ENCODE measurements at places on chromosomes 2 and 18.

DNA sequence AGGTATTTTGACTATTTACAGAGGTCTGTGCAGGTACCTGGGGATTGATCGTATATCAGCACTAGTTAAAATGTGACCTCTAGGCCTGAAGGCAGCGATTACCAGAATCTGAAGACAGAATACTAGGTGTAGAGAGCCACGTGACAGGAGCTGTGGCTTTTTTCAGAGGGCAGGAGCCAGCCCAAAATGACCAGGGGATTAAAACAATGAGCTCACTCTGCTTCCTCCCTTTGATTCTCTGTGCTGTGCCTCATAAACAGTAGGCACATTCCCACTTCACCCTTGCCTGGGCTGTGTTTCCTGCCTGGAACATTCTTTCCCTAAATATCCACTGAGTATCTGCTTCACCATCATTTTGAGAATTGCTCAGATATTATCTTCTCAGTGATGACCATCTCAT, 15.2 kb downstream of the ITGAV start:
- no peak for DNase-seq

- no peak for DNase-seq
Measured at GRCh38 chr2:41377837-41378236, 670.0 kb upstream of the PKDCC start.

DNA sequence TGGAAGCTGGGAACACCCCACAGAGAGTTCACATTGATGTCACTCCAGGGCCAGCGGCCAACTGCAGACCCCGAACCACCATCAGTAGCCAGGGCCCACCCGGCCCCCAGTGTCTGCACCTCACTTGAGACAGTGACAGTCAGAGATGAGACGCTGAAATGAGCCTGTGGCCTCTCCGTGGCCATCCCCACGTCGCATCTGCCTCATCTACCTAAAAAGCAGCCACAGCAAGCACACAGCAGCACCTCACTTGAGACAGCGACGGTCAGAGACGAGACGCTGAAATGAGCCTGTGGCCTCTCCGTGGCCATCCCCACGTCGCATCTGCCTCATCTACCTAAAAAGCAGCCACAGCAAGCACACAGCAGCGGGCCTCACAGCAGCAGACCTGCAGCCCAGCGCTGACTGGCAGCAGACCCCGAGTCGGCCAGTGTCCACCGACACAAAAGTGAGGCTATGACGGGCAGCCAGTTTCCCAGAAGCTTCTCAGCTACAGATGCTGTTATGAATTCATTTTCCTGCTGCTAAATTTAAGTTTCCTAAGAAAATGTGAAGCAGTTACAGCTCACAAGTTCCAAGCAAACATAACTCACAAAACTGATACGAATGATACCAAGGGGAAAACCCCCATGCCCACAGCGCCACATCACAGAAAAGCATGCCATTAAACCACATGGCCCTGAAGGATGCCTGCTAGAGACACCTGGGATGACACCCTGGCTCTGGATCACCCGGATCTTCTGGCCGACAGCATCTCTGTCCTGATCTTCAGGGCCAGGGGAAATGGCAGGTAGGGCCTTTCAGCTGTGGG, 27.7 kb downstream of the SNORC start:
- no peak for DNase-seq

DNA sequence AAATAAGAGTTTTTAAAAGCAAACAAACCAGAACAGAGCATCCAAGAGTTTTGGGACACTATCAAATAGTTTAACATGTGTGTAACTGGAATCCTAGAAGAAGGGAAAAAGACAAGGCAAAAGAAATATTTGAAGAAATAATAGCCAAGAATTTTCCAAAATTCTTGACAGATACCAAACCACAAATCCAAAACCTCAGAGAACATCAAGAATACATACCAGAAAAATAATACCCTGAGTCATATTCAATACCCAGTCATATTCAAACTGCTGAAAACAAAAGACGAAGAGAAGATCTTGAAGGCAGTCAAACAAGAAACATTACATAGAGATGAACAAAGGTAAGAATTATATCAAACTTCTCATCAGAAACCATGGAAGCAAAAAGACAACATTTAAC, 22.9 kb downstream of the INO80C start:
- DNase-seq, result no peak

DNA sequence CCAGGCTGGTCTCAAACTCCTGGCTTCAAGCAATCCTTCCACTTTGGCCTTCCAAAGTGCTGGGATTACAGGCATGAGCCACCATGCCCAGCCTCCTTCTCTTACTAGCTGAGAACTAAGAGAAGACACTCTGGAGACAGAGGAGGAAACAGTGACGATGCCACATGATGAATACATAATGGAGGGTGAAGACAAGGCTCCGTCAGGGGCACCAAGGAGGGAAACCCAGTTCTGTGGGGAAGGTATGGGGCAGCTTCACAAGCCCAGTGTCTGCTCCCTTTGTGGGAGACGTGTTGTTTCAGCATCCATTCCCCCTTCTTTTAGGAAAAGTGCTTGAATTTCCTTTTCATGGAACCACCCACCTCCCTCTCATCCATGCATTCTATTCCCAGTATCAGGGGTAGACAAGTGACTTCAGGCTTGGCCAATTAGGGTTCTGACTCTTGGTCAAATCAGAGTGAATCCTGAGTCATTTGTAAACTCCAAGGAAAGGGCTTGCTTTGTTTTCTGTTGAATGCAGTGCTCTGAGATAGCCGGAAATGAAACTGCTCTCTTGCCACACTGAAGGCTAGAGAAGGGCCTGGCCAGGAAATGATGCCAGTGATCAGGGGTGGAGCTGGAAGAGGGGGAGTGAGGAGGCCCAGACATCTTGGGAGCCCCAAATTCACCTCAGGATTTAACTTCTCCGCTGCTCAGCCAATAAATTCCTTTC, 23.7 kb downstream of the TMEM127 start:
- no peak for DNase-seq

DNA sequence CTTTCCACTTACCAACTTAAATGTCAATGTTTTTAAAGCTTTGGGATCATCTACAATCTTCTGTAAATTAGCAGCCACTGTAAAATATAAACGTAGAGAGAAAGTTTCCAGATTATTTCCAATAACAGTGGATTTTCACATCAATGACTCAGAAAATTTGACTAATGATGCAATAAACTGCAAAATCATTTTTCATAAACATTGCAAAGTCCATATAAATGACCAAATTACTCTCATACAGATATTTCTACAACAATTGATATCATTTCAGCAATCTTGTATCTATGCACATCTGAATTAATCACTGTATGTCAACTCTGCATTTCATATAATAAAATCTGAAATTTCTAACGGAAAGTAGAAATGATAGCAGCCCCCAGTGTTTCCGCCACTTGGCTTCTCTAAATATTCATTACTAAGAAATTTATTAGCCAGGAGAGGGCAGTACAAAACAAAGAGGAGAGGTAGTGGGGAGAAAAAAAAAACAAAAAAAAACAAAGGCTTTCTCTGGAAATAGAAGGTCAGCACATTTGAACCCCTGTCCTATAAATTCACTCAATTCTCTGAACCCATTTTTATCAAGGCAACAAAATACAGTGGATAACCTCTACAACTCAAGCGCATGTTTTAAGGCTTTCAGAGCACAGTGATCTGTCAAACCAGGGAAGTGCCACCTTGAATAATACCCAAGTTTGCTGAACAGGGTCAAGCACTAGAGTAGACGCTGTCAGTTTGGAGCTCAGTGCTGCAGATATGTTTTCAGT, 282.6 kb downstream of the STK39 start:
- no peak for DNase-seq

GRCh38 chr18:75075429-75075841, 133.5 kb downstream of the PTGR3 start:
- no peak for DNase-seq

GRCh38 chr18:1103537-1103936, 198.9 kb downstream of the ADCYAP1 start:
- DNase-seq, result no peak

- DNase-seq, result peak; percentile 15
Measured at GRCh38 chr2:240506406-240507059, 51.3 kb downstream of the ANKMY1 start.

DNA sequence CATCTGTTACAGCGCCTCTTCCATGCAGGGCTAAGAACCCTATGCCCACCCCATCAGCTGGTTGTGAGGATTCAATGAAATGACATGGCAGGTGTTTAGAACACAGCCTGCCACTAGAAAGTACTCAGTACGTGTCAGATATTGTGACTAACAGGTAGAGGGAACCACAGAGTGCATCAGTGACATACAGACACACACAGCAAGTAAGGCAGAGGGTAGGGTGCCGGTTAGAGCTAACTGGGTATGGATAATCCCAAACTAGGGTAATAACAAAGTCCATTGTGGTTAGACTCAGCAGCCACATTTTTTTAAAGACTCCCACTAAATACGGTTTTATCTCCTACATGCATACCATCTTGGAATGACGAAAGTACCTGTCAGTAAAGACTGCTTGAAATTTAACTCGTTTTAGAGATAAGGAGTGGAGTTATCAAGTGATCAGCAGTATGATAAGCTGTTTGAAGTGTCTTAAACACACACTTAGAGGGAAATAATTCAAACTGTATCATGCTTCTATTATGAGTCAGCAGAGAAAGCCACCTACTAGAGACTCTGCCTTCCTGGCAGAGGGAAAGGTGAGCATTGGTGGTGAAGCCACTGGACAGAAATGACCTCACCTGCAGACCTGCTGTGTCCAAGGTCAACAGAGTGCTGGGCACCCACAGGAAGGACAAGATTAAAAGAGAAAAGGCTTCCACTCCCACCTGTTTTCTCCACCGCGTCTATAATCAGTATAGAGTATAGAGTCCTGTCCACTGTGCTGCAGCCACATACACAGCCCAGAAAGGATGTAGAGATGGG, 20.6 kb downstream of the MPPE1 start:
- DNase-seq, result no peak

DNA sequence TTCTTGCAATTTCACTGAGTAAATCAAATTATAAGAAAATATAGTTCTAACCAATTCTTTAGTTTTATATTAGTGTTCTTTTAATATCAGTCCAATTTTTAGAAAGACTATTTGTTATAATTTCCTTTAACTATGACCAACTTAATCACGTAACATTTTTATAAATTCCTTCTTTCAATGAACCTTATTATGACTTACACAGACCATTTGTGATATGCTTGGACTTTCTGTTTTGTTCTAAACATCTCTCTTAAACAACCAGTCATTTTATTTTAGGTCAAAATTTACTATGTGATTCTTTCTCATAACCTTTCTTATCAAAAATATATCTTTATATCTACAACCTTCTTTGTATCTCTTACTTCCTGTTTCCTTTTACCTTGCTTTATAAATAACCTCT, 39.5 kb upstream of the DYNAP start:
- no peak for DNase-seq

GRCh38 chr2:234289834-234290590, 206.9 kb downstream of the ARL4C start:
- DNase-seq, result no peak

- no peak for DNase-seq
Measured at GRCh38 chr18:78778651-78779050, 201.0 kb upstream of the SALL3 start.

DNA sequence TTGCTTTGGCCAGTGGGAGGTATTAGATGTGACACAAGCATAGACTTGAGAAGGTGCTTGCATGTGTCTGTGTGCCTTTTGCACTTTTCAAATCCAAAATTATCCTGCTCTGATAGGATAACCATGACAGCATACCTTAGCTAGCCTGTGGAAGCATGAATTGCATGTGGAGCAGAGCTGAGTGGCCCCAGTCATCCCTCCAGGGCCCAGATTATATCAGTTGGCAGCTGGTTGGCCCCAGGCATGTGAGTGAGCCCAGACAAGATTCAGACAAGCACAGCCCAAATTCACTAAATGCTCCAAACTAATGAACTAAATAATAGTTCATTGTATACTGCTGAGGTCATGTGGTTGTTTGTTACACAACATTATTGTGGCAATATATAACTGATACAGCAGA, 18.8 kb downstream of the TACR1 start:
- no peak for DNase-seq

DNA sequence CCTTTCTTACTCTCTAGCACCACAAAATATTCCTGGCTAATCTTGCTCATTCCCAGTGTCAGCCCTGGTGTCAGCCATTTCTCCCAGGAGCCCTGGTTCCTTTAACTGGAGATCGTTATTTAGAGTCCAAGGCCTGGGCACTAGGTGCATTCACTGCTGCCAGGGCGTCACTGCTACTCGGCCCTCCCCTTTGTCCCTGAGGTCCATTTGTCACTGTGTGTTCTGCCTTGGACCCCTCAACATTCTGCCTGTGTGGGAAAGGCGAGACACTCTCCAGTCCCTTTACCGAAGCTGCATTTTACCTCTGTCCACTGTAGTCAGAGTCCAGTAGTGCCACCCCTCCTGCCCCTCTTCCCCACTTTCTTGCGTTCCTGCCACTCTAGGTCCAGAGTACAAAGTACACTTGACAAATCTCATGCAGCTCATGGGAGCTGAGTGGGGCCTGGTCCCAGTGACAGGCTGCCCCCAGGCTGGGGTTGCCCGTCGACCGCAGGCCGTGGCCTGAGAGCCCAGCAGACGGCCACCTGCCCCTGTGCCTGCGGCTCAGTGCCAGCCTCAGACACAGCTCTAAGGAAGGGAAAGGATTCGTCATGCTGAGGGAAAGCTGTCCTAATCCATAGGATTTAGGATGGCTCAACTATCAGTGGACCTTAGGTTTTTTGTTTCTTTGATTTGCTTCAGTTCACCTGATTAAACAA, 52.1 kb downstream of the COPS8 start:
- DNase-seq, result peak; percentile 10

DNA sequence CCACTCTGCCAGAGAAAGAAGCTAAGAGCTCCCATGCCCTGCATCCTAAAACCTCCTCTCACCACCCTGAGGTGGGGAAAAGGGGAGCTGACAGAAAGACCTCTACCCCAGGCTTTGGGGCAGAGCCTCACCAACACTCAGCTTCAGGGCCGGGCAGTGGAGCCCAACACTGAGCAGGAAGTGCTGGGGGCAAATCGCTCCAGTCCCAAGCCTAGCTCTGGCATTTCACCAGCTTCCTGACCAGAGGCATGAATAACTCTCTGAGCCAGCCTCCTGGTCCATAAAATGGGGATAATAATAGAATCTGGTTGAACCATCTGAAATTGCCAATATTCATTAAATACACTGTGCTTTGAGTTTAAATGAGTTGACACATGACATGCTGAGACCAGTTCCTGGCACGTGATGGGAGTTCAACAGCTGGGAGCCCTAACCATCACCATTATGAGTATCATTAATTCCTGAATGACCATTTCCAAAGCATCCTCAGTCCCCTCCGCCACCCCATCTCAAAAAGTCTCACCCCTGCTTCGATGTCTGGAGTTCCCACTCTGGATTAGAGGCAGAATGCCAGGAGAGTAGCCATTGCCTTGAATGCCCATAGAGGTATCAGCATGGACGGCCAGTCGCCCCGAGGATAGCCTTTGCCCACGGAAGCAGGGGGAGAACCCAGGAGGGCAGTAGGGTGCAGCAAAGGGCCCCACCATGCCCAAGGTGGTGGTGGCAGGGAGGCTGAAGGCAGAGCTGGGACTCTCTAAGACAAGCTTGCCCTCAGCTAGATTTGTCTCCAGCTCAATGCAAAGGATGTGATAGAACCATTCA, 153.4 kb downstream of the TNS1 start:
- no peak for DNase-seq

GRCh38 chr2:159968279-159968900, 94.0 kb downstream of the PLA2R1 start:
- peak; percentile 52 for DNase-seq
